ENCODE measurements at places on chromosomes 6 and 20.

GRCh38 chr6:151004383-151005024 lies 139.0 kb downstream of the MTHFD1L start:
- peak; percentile 32 for DNase-seq

- DNase-seq = no peak
Measured at GRCh38 chr20:36756496-36756895, 10.6 kb upstream of the NDRG3 start.

- peak; percentile 71 for DNase-seq
Measured at GRCh38 chr20:36467076-36467999, 74.0 kb upstream of the MYL9 start.

- DNase-seq = no peak
Measured at GRCh38 chr6:128238225-128238624, 282.2 kb downstream of the PTPRK start.

GRCh38 chr6:66854014-66854413 lies 1147.0 kb upstream of the EYS start:
- no peak for DNase-seq
